ENCODE measurements at places on chromosomes 7 and 10.

- DNase-seq: no peak
Measured at GRCh38 chr10:15763006-15763405, 43.3 kb upstream of the ITGA8 start.

DNA sequence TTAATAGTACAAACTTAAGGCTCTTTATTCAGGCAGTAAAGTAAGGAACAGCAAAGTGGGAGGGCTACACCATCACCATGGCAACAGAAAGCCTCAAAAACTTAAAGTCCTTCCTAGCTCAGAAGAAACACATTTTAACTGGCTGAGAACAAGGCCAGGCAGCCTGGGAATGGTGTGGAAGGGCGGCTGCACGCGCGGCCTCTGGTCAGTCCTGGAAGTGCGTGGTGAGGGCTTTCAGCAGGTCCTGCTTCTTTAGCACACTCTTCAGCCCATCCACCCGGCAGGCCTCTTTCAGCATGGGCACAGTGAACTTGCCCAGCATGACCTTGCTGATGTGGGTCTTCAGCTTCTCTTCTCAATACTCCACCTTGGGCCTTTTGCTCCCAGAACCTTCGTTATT lies 133.0 kb downstream of the CYP26A1 start:
- no peak for DNase-seq

- no peak for DNase-seq
Measured at GRCh38 chr10:70269741-70270140, 14.1 kb downstream of the NPFFR1 start.

GRCh38 chr7:84790882-84791281 lies 396.0 kb downstream of the SEMA3D start:
- no peak for DNase-seq

DNA sequence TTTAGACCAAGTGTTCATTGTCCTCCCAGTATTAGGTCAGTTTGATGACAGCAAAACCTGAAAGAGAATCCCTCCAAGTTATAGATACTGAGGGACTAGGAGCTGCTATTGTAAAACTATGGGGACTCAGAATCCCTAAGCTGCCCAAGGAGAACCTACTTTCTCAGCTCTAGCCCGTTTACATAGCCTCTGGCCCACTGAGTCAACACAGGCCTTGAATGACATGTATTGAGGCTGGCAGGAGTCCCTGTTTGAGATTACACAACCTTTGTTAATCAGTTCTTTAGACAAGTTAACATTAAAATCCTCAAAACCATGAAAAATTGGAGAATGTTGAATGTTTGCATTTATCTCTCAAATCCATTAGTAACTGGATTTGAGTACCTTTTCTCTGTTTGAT lies 1079.0 kb downstream of the KCNMA1 start:
- DNase-seq: no peak

GRCh38 chr10:128527711-128528110 lies 401.5 kb upstream of the MKI67 start:
- DNase-seq: no peak

DNA sequence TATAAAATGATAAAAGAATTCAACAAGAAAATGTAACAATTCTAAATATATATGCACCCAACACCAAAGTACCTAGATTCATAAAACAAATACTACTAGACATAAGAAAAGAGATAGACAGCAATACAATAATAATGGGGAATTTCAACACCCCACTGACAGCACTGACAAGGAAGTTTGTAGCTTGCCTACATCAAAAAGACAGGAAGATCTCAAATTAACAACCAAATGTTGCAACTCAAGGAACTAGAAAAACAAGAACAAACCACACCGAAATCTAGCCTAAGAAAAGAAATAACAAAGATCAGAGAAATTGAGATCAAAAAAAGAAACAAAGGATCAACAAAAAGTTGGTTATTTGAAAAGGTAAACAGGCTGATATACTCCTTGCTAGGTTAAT lies 36.5 kb upstream of the TNKS2 start:
- no peak for DNase-seq

GRCh38 chr10:30073045-30073766 lies 13.8 kb upstream of the JCAD start:
- no peak for DNase-seq

DNA sequence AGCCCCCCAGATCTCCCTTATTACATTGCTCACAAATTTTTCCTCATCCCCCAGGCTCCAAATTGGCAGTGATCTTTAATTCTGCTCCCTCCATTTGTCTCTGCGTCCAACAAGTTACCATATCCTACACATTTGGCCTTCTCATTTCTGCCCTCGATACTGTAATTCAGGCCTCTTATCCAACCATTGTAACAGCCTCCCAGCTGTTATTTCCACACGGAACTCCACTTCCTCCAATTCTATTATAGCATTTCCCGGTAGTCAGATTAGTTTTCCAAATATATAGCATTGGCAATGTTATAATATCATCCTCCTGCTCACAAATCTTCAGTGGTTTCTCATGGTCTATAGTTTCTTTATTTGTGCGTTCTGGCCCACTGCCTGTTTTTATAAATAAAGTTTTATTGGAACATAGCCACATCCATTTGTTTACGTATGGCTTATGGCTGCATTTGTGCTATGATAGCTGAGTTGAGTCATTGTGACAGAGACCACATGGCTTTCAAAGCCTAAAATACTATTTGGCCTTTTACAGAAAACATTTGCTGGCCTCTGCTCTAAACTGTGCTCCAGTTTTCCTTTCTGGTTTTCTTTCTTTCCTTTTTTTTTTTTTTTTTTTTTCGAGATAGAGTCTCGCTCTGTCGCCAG lies 126.5 kb upstream of the ZNF438 start:
- no peak for DNase-seq

DNA sequence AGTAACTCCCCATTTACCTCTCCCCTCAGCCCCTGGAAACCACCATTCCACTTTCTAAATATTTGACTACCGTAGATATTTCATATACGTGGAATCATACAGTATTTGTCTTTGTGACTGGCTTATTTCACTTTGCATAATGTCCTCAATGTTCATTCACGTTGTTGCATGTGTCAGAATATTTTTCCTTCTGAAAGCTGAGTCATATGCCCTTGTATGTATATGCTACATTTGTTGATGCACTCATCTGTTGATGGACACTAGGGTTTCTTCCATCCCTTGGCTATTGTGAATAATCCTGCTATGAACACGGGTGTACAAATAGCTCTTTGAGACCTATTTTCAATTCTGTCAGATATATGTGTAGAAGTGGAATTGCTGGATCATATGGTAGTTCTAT lies 25.8 kb upstream of the TSPAN13 start:
- no peak for DNase-seq

- no peak for DNase-seq
Measured at GRCh38 chr10:57849691-57850357, 417.9 kb downstream of the IPMK start.

GRCh38 chr10:70292004-70292403 lies 8.2 kb upstream of the NPFFR1 start:
- DNase-seq: no peak

GRCh38 chr10:26468700-26469099 lies 30.6 kb downstream of the APBB1IP start:
- no peak for DNase-seq

DNA sequence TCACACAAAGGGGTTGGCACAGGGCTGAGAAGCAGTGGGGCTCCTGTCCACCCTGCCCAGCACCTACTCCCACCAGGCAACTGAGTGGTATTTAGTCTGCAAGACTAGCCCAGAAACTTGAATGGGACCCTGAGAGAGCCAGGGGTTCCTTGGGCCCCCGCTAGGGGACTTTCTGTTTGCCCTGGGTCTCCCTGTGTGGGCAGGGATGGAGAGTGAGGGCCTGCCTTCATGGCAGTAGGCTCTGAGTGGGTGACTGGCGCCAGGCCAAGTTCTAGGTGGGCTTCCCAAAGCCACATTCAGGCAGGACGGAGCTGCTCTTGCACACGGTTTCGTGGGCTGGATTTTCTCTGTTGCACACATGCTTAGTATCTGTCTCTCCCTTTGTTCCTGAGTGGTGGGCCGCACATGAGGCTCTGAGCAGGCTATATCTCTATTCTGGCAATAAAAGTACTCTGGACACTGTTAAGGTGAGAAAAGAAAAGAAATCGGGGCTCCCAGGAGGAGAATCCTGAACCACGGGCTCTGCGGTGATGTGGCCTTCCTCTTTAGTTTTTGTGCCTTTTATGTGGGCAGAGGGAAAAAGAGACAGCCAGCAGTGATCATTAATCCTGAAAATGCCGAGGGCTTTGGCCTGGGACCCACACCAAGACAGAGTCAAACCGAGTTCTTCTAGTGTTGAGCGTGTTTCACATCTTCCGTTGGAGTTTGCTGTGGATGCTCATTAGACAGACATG lies 26.9 kb downstream of the IL2RA start:
- DNase-seq: no peak

- no peak for DNase-seq
Measured at GRCh38 chr10:28492116-28492920, 40.6 kb upstream of the WAC start.

DNA sequence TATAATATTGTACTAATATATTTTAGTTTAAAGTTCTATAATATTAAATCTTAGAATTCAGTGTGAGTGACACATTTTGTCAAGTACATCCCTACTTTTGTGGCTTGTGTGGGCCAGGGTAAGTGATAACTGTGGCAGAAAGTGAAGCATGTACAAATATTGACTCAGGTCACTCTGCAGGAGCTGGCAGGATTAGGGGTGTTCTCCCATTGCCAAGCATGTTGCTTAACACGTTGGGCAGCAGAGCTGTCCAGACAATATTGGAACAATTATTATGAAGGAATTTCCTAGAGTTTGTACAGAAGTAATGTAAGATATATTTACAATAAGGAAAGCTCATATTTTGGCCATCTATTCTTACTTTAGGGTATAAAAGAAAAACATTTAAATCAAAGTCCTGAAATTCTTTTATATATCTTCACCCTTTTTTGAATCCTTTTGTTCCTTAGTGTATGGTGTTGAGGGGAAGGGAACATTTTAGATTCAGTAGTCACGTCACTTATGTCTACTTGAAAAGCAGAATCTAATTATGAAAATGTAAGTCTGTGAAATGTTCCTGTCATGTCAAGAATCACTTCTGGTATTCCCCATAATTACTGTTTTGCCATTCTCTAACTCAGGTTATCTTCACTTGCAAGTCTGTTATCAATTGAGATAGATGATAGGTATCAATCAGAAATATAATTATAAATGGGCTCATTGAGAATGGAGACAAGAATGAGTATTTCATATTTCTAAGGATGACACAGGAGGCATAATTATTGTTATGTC lies 4.0 kb downstream of the HDAC9 start:
- DNase-seq: no peak

DNA sequence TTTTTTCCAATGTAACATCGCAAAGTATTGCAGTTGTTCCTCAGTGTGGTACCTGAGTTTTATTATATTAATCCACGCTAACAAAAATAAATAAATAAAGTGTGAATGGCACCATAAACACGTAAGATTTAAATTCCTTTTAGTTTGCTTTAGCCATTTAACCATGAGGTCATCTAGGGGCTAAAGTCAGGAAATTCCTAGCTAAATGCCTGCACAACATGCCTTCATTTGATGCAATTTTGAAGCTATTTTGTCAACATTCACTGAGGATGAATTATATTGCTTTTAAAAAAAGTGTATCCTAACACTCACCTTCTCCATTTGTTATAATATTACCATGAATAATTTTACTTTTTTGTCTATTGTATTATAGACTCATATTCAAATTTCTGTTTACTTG lies 714.4 kb downstream of the GATA3 start:
- DNase-seq: no peak

DNA sequence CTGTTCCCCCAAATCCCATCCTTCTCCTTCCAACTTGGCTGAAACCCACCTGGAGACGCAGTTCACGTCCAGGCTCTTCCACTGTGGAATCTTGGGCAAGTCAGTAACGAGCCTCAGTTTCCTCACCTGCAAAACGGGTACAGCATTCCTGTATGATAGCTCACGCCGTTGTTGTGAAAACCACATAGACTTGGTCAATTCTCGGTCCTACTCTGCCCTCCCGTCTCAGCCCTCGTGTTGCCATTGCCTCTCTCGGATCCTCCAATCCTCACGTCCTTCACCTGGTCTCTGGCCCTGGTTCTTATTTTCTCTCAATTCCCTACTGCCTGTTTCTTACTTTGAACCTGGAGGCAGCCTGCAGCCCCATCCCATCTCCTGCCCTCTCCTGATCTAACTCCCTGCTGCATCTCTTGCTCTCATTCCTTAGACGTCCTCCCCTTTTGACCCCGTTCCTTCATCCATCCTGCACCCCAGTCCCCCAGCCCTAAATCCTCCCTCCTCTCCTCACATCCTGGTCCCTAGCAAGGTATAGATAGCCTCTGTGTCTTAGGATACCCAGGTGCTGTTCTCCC lies 2.0 kb upstream of the MUC12 start:
- no peak for DNase-seq

Measured in ovary (tissue), 10 donors.